DMS79 treated with DMSO at 0.1 percent for 48 hours (cell line): ENCODE measurements at places on chromosomes 7 and 10.

DNA sequence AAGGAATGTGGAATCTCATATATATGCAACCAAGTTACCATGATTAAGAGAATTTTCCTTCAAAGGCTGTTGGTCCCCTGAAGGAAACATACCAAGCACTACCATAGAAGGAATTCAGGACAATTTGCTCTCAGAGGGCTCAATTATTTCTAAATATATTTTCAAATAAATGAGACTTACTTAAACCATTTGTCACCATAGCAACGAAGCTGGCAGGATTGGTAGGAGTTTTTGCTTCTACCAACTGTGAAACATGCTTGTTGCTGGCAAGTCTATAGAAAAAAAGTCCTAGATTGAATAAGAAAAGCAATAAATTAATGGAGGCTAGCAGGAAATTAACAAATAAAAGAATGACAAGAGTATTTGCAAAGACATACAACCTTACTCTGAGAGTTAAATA is 156.9 kb upstream of the NPSR1 start:
- DNase-seq, result no peak

DNA sequence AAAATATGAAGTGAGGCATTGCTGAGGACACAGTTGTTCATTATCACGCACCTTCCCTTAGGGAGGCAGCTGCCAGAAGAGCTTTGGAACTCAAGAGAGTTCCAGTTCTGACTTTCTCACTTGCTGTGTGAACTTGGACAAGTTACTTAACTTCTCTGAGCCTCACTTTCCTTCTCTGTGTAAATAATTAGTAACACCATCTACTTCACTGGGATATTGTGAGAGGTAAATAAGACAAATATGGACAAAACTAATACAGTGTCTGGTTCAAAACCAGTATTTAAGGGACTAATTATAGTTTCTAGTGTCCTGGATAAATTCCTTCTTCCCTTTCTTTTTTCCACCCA is 6.3 kb upstream of the SLC13A4 start:
- DNase-seq, result no peak

DNA sequence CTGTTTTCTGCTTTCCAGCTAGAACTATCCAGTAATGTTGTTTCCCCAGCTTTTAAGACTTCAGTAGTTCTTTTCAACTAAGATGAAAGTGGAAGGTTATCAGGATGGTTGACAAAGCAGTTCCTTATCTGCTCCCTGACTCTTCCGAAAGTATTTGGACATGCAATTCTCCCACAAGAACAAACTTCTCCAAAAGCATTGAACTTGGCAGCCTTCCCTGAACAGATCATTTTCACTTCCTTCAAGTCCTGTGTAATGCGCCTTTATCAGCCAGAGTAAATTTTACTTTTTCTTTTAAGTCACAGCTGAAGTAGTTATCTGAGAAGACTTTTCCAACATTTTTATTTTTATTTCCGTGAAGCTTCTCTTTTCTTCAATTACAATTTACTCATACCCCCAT is 39.7 kb downstream of the CDC14C start:
- DNase-seq, result peak; percentile 12

- no peak for DNase-seq
These were observed 335.7 kb downstream of the GPR37 start for GRCh38 chr7:124429923-124430322.

DNA sequence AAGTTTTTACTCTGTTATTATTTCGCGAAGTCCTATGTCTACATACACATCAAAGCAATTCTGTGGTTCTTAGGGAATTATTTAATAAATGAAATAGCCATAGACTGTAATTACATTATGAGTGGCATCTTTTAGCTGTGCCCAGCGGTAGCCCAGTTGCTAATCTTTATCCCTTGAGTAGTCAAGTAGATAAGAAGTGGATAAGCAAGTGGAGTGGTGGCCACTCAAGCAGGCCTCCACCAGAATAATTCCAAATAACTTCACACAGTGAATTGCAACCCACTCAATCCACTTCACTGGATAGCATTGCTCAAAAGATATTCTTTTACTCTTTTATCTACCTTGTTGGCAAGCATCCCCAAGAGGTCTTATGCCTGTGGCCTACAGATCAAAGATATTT is 349.7 kb downstream of the AUTS2 start:
- peak; percentile 72 for DNase-seq

- peak; percentile 30 for DNase-seq
These were observed 45.6 kb downstream of the PDIA4 start for GRCh38 chr7:148982654-148983199.

DNA sequence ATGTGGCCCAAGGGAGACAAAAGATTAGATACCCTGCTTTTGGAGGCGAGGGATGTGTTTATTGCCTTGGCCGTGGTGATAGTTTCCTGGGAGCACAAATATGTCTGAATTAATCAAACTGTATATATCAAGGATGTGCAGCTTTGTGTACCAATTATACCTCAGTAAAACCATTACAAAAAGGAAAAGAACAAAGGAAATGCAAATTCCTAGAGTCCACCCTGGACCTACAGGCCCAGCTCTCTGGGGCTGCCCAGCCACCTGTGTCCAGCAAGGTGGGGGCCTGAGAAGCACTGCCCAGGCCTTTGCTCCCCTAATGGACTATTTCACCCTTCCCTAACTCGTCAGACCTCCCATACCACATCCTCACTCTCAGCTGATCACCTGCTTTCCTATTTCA is 20.5 kb downstream of the ANKRD16 start:
- no peak for DNase-seq

- DNase-seq, result no peak
These were observed 79.3 kb upstream of the NEBL start for GRCh38 chr10:20976390-20976789.
